ENCODE measurements at places on chromosomes 4 and X.
A peak's percentile ranks its signal among the peaks of the same experiment; 100 is the strongest.

DNA sequence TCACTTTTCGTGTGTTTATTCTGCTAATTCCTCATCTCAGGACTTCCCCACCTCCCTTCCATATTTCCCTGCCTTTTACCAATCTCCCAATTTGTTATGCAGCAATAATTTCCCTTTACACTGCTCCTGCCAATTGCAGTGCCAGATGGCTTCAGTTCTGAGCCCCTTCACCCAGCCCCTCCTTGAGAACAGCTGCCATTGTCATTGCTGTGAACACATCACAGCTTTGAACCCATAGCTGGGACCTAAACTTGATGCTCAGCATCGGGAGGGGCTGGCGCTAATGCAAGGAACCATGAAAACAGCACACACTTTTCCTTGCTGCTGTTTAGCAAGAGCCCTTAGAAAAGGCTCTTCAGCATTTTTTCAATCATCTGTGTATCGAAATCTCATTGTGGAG lies 104.9 kb downstream of the ALPK1 start:
- no peak for DNase-seq

GRCh38 chr4:145719752-145720624 lies 40.0 kb downstream of the C4orf51 start:
- no peak for DNase-seq

- DNase-seq = no peak
These were observed 592.0 kb upstream of the GALNTL6 start for GRCh38 chr4:171221181-171221580.

GRCh38 chrX:87468941-87469340 lies 48.7 kb upstream of the KLHL4 start:
- no peak for DNase-seq

- DNase-seq = no peak
These were observed 202.3 kb upstream of the RASGEF1B start for GRCh38 chr4:81673961-81674360.

DNA sequence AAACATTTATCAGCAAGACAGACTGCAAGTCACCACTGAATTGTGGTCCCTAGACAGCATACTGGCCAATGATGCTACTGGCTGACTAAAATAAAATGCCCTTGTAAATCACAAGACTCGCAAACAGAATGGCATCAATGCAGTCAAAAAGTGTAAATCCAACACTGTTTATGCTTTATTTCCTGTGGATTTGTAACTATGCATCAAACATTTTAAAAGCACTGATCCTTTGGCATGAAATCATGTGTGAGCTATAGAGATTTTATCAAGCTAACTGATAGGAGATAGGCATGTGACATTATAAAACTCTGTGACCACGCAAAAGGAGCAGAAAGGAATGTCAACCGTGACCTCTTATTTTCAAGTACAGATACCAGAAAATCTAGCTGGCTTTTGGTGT lies 20.8 kb downstream of the MBNL3 start:
- no peak for DNase-seq

GRCh38 chrX:111444881-111445280 lies 32.9 kb upstream of the DCX start:
- no peak for DNase-seq

GRCh38 chr4:38014421-38014852 lies 54.2 kb downstream of the PTTG2 start:
- DNase-seq = no peak

DNA sequence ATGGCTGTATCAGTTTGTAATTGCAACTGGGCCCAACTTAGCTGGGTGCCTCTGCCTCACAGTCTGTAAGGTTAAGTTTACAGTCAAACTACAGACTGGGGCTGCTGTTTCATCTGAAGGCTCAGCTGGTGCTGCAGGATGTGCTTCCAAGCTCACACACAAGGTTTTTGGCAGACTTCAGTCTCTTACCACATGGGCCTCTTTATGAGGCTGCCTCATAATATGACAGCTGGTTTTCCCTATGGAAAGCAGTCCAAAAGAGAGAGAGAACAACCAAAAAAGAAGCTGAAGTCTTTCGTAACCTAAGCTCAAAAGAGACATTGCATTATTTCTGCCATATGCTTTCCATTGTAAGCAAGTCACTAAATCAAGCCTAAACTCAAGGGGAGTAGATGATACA lies 271.7 kb downstream of the DCTD start:
- no peak for DNase-seq

- no peak for DNase-seq
These were observed 27.2 kb downstream of the BST1 start for GRCh38 chr4:15729910-15730533.

- no peak for DNase-seq
These were observed 35.0 kb upstream of the CLCN4 start for GRCh38 chrX:10121787-10122186.

- DNase-seq = peak; percentile 63
These were observed 159.6 kb upstream of the ANK2 start for GRCh38 chr4:112889619-112890527.

DNA sequence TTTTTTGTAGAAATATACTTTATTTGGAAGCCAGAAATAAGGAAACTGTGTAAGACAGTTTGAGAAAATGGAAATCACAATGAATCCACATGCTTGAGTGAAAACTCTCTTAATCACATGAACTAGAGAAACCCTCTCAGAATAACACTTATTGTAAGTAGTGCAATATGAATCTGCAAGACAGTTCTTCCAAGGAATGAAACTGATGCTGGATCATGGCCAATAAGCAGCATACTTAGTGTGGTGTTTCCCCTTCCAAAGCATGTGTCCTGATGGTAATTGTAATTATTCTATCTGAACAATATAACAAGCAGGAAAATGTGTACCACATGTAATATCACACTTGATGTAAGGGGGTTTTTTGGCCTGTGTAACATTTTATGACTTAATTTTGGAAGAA lies 1870.5 kb upstream of the TENM3 start:
- DNase-seq = no peak

DNA sequence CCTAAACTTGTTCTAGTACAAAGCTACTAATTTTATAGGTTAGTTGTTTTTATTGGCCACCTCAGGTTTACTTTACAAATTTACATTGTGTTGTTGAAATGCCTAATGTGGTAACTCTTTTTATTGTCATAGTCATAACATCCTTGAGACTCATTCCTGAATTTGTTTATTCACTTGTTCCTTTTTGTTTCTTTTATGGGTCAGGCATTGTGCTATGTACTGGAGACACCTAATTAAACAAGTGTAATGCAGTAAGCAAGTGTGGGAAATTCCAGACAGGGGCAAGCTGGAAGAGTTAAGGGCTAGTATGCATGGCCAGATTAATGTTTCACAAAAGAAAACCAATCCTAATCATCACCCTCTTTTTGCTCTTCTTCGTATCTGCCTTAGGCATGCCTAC lies 30.5 kb upstream of the TTC29 start:
- DNase-seq = no peak

- DNase-seq = no peak
These were observed 300.4 kb upstream of the RPS6KA3 start for GRCh38 chrX:20567108-20567507.

DNA sequence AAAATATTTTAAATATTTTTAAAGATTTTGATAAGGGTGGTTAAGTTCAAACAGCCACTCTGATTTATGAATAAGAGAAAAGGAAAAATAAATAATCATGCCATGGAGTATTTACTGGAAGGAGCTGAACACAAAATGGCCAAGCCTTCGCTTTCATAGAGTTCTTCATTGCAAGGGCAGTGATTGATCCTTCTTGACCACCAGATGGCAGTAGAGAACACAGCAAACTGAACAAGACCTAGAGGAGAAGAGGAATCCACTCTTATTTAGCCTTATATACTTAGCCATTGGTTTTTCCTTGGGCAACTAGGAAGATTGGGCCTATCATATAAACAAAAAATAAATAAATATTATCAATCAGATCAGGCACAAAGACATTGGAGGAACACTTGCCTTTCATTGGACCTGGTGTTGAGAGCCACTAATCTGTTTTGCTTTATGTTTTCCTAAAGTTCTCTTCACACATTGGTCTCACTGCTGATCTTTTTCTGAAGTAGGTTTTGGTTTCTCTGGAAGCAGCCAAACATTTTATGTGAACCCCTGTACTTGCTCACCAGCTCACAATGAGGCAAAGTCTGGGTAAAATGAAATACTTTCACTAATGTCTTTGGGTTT lies 58.1 kb upstream of the PARM1 start:
- peak; percentile 33 for DNase-seq

DNA sequence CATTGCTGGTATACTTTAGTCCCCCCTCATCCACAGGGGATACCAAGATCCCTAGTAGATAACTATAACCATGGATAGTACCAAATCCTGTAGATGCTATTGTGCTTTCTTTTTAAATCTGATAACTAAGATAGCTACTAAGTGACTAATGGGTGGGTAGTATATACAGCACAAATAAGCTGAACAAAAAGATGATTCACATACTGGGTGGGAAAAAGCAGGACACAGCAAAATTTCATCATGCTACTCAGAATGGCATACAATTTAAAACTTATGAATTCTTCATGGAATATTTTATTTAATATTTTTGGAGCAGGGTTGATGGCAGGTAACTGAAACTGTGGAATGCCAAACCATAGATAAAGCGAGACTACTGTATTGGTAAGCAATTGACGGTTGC lies 161.6 kb downstream of the IL15 start:
- DNase-seq = no peak

DNA sequence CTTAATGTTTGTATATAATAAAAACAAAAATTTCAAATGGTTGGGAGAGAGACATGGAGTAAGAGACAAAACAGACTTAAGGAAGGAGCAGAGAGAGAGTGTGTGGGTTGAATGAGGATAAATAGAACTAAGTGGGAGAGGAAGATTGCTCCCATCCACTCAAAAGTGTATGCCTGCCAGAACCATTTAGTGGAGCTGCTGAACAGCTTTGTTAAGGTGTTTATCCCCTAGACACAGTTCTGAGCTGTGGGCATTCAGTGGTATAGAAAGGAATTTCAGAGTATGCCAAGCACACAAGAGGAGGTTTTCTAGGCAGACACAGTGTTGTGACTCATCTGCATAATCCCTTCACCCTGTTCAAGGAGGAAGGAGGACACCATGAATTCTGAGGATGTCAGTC lies 508.6 kb upstream of the EPHA5 start:
- DNase-seq = no peak

DNA sequence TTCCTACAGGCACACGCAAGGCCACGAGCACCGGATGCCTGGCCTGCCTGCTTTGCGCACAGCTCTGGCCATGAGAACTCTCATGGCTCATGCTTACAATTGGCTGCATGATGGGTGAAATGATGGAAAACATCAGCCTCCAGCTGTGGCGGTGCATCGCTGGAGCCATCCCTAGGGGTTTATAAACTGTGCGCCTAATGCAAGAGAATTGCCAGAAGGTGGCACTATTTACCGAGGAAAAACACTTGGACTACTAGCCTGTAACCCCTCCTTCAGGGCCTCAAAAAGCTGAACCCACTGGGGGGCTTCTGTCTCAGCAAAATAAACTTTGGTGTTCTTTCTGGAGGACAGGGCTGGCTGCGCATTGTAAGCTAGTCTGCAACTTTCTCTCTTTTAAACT lies 51.9 kb downstream of the PHKA2 start:
- DNase-seq = peak; percentile 4

DNA sequence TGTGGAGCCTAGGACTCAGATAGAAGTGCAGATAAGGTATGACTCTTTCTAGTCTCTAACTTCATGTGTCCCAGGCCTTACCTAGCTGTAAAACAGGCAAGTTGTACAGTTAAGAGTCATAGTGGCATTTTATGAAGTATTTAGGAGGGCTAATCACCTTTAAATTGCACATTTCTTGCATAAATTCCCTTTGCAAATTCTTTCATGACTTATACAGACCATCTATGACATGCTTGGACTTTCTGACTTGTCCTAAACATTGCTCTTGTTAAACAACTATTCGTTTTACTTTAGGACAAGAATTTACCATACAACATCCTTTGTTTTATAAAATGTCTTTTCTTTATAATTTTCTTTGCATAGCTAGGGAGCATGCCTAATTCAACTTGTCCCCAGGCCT lies 7.8 kb upstream of the RRAGB start:
- DNase-seq = no peak

DNA sequence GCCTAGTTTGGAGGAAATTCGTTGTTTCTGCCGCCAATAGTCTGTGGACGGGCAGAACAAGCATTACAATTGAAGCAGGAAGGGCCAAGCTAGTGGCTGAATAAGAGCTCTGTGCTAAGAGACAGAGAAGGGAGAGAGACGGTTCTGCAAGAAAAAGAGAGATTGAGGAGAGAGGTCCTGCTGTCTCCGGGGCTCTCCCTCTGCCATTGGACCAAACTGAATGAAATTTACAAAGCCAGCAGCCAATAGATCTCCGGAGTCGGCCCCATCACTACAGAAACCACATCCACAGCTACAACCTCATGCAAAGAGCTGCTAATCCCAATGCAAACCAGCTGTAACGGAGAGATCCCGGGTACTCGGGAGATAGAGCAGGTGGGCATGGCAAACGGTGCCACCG lies at the start of gene NLGN4X:
Gene NLGN4X, minus strand, starts transcription at position 148 of the 400 bp plus-strand sequence. CDS start 77,401 bp downstream, outside the sequence.
- DNase-seq = no peak

DNA sequence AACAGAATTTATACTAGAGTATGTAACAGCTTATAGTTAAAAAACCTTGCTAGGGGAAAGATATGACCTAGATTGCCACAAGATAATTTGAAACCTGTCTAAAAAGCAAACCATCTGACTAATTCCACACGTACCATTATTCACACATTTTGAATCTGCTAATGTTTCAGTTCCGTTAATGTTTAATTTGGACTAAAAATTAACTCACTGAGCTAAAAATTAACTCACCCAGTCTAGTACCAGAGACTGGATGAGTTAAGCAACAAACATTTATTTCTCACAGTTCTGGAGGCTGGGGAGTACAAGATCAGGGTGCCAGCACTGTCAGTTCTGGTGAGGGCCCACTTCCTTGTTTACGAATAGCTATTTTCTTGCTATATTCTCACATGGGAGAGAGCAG lies 231.5 kb upstream of the DIAPH2 start:
- DNase-seq = no peak

GRCh38 chr4:140688711-140689598 lies 67.2 kb downstream of the TBC1D9 start:
- DNase-seq = no peak

- no peak for DNase-seq
These were observed 477 bp downstream of the FGF5 start for GRCh38 chr4:80266902-80267380.

DNA sequence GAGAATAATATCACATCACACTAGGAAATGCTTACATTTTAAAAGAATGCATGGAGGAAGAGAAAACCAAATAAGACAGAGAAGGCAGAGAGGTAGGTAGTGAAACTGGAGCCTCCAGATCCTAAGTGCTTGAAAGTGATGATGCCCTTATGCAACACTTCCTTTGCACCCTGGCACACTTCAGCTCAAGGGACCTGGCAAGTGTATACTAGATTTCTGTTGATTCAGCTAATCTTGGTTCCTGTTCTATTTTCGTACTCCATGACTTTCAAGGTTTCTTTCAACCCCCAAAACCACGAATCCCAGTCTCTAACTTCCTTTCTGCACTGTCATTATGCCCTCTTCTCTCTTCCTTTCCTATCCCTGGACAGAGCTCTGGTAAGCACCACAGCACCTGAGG lies 36.9 kb upstream of the SH3KBP1 start:
- no peak for DNase-seq

- no peak for DNase-seq
These were observed 115.9 kb downstream of the HPGD start for GRCh38 chr4:174406383-174406782.
